ENCODE measurements at places on chromosomes 11 and 22. TPM values are rescaled to one million over a fixed set of nuclear protein-coding genes. Genes with fewer than 3 reads are reported as not detected.

GRCh38 chr11:82539669-82540068, 194.0 kb downstream of the FAM181B start:
- no peak for DNase-seq

DNA sequence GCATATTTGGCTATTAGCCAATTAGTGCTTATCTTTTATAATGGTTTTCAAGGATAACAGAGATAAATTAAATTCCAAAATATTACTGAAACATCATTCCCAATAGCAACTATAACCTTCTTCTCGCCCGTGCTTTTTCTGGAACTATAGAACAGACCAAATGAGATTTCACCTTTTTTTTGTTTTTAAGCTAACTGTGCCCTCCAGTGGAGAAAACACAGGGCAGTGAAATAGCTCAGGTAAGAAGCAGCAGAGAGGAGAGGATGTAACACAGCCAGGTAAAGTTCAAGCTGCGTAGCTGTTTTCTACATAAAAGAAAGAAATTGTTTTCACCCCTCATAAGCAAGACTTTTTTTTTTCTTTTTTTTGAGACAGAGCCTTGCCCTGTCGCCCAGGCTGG, 28.2 kb downstream of the HSD17B12 start:
- DNase-seq = no peak

DNA sequence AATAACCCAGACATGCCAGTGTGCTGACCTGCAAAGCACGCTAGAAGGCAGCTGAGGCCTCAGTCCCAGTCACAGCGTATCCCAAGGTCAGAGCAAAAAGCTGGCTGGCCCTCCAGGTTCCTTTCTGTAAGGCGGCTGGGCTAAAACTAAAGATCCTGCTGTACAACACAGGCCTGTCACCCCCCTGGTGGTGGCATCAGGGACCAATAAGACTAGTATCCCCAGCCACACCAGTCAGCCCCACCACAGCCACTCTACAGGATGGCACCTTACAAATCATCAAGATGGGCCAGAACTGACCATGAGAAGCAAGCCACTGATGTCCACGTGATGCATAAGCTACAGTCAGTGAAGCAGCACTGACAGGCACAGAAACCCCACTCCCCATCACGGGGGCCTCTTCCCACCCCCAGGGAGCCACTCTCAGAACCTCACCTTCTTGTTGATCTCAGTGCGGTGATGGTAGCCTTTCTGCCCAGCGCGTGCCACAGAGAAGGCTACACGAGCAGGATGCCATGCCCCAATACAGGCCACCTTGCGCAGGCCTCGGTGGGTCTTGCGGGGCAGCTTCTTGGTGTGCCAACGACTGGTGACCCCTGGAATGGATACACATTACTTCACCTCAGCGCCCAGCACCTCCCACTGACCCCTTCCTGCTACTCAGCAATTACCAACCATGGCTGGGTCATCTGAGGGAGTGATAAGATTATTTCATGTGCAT, 5.0 kb downstream of the RPL3 start:
- no peak for DNase-seq

GRCh38 chr11:61529537-61530225, 21.1 kb downstream of the LRRC10B start:
- DNase-seq = no peak

- no peak for DNase-seq
These were observed at the start of gene A4GALT for GRCh38 chr22:42720263-42721044. Gene A4GALT (minus strand): TSS chr22:42720870. CDS start chr22:42693951, 26,919 bp downstream.

DNA sequence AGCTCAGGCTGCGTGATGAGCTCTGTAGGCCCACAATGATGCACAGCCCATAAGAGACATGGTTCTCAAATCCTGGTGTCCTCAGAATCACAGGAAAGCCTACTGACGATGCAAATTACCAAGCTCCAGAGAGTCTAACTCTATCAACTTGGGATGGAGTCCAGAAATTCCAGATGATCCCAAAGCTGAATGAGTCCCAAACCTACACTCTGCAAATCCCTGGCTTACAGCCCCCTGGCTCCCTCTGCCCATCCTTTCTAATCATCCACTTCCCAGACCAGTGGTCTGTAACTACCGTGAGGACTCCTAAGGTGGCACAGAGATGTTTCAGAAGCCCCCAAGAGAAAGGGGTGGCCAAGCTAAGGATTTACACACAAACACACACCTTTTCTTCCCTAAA, 13.5 kb downstream of the ARFGAP2 start:
- no peak for DNase-seq

GRCh38 chr11:128411812-128412211, 175.5 kb downstream of the ETS1 start:
- DNase-seq = no peak

DNA sequence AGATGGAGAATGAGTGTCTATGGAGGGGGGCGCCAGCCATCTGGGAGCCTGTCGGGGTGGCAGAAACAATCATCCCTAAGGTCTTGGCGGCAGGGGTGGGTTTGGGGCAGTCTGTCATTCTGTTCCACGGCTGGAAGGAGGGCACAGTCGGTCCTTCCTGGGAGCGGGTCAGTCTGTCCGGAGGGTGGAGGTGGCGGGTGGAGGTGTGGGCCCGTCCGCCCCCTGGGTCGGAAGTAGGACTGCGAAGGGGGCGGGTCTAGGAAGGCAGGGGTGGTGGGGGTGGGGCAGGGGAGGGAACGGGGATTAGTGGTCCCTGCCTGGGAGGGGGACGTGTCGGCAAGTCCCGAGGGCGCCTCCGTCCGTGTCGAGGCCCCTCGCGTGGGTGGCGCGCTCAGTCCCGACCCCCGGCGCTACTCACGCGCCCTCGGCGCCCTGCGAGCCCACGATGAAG, 461 bp downstream of the TBC1D10A start:
- no peak for DNase-seq

GRCh38 chr11:114566276-114566675, 6.6 kb upstream of the NXPE1 start:
- DNase-seq = no peak

DNA sequence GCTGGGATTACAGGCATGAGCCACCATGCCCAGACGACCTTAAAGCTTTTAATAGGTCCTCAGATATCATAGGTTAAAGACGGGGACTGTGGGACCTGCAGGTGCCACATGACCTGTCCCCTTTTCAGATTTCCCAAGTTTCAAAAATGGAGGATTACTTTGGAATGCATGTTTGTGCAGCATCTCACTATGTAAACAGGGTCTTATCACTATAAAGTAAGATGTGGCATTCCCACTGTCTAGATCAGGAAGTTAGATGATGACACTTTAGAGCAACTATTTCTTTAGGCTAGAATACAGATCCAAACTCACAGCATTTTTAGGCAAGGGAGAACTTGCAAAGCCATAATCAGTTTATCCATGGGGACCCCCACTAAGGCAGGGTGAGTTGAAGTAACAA, 92.8 kb downstream of the USP35 start:
- no peak for DNase-seq

- no peak for DNase-seq
These were observed 51.6 kb downstream of the CYTH4 start for GRCh38 chr22:37333724-37334460.

Gene KCNJ1
- 91.8 TPM for polyA plus RNA-seq

Gene ENTHD1
- not detected for polyA plus RNA-seq

Gene DEFB131B
- 2.0 TPM for polyA plus RNA-seq

Gene LGALS12
- 0.28 TPM for polyA plus RNA-seq

Gene HTR3B
- polyA plus RNA-seq = 0.06 TPM

Measured in renal pelvis (tissue), 12 donors.